ENCODE measurements at places on chromosomes 16 and 17. TPM values are rescaled to one million over a fixed set of nuclear protein-coding genes. Genes with fewer than 3 reads are reported as not detected.

The KRT24 gene
- not detected for total RNA-seq

- no peak for DNase-seq
Observed at GRCh38 chr16:83808573-83809014, 816 bp downstream of the HSBP1 start.

The KRTAP2-1 gene
- not detected for total RNA-seq

GRCh38 chr17:45225051-45225700 is 3.5 kb downstream of the FMNL1 start:
- no peak for DNase-seq

GRCh38 chr16:22161999-22162655 is at the start of gene SDR42E2:
TSS of gene SDR42E2 (plus strand) at chr16:22162506. CDS start at chr16:22165583, 3,077 bp downstream.
- DNase-seq, result no peak

- peak; percentile 53 for DNase-seq
Observed at GRCh38 chr16:3878610-3879009, 1.9 kb downstream of the CREBBP start.

The IRX5 gene
- total RNA-seq, result 2.5 TPM
